ENCODE measurements at places on chromosomes 12 and 14.
A peak's percentile ranks its signal among the peaks of the same experiment; 100 is the strongest.

DNA sequence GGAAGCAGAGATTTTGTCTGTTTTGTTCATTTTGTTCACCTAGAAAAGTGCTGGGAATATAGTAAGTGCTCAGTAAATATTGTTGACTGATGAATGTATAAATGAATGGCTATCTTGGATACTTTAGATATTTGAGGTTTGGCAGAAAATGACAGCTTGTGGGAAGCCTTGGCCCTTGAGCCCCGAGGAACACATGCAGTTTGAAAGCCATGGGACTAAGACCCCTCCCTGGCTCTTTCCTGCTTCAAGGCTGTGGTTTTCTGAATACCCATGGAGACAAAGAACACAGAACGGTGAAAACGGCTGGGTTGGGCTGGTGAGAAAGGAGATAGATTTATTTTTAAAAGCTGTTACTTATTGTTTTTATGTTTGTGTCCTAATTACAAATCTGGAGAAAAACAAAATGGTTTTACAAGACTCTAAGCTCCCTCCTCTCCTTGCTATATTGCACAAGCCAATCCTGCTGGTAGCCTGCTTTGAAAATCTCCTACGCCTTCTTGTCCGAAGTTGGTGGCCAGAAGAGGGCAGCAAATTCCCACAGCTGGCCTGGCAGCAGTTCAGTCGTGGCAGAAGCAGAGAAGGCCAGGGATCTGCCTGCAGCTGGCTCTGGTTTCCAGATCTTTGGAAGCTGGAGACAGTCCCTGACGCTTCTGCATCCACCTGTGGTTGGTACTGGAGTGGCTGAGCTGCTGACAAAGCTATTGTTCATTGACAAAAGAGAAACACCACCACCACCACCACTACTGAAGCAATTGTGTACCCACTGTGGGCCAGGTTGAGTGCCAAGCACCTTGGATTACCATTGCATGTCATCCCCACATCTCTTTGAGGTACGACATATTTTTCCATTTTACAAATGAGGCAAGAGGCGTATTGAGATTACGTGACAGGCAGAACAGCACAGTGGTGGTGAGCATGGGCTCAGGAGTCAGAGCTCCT lies 5.2 kb upstream of the KRT85 start:
- DNase-seq: peak; percentile 29

DNA sequence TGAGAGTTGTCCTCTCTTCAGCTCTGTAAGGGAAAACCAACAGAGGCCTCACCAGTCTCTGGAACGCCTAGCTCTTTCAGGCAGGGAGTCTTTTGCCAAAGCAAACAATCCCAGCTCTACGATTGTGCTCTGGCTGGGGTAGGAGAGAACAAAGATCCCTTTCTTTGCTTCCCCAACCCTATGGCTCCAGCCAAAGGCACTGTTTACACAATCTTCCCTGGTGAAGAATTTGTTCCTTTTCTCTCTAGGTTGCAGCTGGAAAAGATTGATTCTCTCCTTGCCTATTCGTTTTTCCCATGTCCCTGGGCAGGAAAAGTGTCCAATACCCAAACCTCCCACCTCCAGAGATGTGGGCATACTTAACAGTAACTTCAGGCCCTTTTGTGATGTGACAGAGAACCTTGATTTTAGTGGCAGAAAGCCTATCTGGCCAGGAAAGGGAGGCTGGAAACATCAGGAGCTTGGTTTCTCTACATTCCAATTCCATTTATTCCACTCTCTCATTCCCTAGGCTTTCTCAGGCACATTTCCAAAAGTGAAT lies 16.8 kb downstream of the ATP5MC2 start:
- DNase-seq: no peak

- no peak for DNase-seq
These were observed 189.0 kb upstream of the AMIGO2 start for GRCh38 chr12:47268501-47269454.

- DNase-seq: no peak
These were observed 30.5 kb downstream of the FZD10 start for GRCh38 chr12:130192642-130193345.

GRCh38 chr12:89251342-89252271 lies 100.7 kb downstream of the DUSP6 start:
- DNase-seq: no peak
